ENCODE measurements at places on chromosomes 5 and 9. TPM values are rescaled to one million over a fixed set of nuclear protein-coding genes. Genes with fewer than 3 reads are reported as not detected.
A peak's percentile ranks its signal among the peaks of the same experiment; 100 is the strongest.

NUTM2G gene
- not detected for total RNA-seq

F12 gene
- total RNA-seq = not detected

POLR3G gene
- total RNA-seq = 2.5 TPM

MTAP gene
- total RNA-seq = 18.3 TPM

IFNA4 gene
- total RNA-seq = not detected

ITGA2 gene
- 5.0 TPM for total RNA-seq

PPIC gene
- 42.9 TPM for total RNA-seq

ABO gene
- 1.5 TPM for total RNA-seq

DBH gene
- not detected for total RNA-seq

GRCh38 chr5:135133181-135133580 is 99.2 kb upstream of the PITX1 start:
- no peaks in the 10 kb centered on the region for H3K27me3 ChIP-seq
- H3K27ac ChIP-seq = no peak overlapping the region
- no peak for DNase-seq
- H3K36me3 ChIP-seq = no peaks in the 10 kb centered on the region
- no peak overlapping the region for H3K4me3 ChIP-seq

DNA sequence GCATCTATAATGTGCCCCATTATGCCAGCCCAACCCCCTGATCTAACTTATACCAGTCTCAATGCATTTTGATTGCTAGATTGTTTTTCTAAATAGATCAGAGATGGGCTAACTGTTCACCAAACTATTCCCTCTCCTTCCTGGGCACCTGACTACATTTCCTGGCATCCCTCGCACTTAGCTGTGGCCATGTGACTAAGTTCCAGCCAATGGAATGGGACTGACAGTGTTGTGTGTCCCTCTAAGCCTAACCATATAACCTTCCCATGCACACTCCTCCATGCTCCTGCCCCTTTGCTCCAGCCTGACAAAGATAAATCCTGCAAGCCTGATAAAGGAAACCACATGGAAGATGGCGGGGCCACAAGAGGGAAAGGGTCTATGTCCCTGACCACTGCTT is 12.3 kb upstream of the IFNK start:
- no peak overlapping the region for H3K4me3 ChIP-seq
- no peak overlapping the region for H3K27ac ChIP-seq
- no peaks in the 10 kb centered on the region for H3K36me3 ChIP-seq
- no peaks in the 10 kb centered on the region for H3K27me3 ChIP-seq
- H3K4me1 ChIP-seq = peaks cover 8% of the 10 kb centered on the region
- peak; percentile 64 for DNase-seq

DNA sequence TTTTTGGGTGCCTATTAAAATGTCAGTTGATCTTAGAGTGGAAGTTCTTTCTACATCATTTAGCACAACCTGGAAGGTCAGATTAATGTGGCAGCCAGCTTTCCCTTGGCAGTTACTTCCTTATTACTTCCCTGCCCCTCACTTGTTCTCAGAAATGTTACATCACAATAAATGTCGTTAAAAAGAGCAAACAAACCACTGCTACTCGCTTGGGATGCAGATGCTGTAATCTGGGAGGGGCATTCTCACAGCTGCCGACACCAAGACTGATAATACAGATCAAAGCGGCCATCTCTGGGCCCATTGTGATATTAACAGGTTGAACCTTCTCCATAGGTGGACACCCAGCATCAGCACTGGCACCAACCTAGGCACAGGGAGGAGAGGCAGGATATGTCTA is 29.3 kb downstream of the PLAC8L1 start:
- no peak overlapping the region for H3K4me3 ChIP-seq
- DNase-seq = no peak
- H3K27me3 ChIP-seq = peaks cover 13% of the 10 kb centered on the region
- no peak overlapping the region for H3K27ac ChIP-seq
- H3K36me3 ChIP-seq = no peaks in the 10 kb centered on the region
- H3K4me1 ChIP-seq = peaks cover 3% of the 10 kb centered on the region

- DNase-seq = no peak
- no peaks in the 10 kb centered on the region for H3K27me3 ChIP-seq
- H3K4me1 ChIP-seq = no peaks in the 10 kb centered on the region
- no peaks in the 10 kb centered on the region for H3K36me3 ChIP-seq
- H3K27ac ChIP-seq = no peak overlapping the region
Observed at GRCh38 chr9:105117234-105117633, 127.2 kb upstream of the SLC44A1 start.

GRCh38 chr9:5429873-5430564 is 7.7 kb downstream of the PLGRKT start:
- H3K27ac ChIP-seq = no peak overlapping the region
- H3K4me1 ChIP-seq = no peaks in the 10 kb centered on the region
- no peak overlapping the region for H3K4me3 ChIP-seq
- no peak for DNase-seq
- H3K36me3 ChIP-seq = peaks cover 3% of the 10 kb centered on the region

- H3K4me1 ChIP-seq = peaks cover 57% of the 10 kb centered on the region
- H3K27me3 ChIP-seq = no peaks in the 10 kb centered on the region
- H3K4me3 ChIP-seq = no peak overlapping the region
- H3K36me3 ChIP-seq = no peaks in the 10 kb centered on the region
- no peak for DNase-seq
- peak overlapping the region; percentile 85 for H3K27ac ChIP-seq
Observed at GRCh38 chr5:115424030-115424429, 120.5 kb downstream of the FEM1C start.

DNA sequence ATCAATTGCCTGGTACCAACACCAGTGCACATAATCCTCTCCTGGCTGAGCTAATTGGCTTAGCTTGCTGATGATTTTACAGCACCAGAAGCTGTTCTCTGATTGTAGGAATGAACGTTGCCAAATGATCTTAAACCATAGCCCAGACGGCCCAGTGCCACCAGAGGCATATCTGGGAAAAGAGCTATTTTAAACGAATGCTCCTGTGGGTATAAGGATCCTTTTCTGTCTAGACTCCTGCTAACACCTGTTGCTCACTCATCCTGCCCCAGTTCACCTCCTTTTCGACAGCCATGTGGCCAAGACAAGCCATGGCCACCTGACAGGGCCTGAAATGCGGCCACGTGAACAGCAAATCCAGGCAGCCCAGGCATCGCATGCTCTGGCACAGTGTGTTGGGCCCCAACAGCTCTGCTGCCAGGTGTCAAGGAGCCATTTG is 289.9 kb upstream of the SLC30A5 start:
- no peaks in the 10 kb centered on the region for H3K4me1 ChIP-seq
- no peaks in the 10 kb centered on the region for H3K27me3 ChIP-seq
- H3K36me3 ChIP-seq = no peaks in the 10 kb centered on the region
- no peak for DNase-seq

DNA sequence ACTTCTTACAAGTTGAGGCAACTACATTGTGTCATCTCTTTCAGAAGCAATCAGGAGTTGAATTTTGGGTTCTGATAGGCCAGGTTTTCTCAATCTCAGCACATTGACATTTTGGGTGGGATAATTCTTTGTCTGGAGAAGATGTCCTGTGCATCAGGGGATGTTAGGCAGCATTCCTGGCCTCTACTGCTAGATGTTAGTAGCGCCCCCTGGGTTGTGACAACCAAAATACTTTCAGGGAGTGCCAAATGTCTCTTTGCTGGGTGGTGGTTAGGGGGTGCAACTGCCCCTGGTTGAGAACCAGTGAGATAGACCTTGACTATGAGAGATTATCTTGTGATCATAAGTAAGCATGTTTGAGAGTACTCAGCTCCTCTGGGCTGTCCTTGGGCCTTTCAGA is 164.3 kb upstream of the KLF9 start:
- no peaks in the 10 kb centered on the region for H3K27me3 ChIP-seq
- H3K36me3 ChIP-seq = no peaks in the 10 kb centered on the region
- no peak for DNase-seq
- peaks cover 38% of the 10 kb centered on the region for H3K4me1 ChIP-seq
- H3K27ac ChIP-seq = no peak overlapping the region

DNA sequence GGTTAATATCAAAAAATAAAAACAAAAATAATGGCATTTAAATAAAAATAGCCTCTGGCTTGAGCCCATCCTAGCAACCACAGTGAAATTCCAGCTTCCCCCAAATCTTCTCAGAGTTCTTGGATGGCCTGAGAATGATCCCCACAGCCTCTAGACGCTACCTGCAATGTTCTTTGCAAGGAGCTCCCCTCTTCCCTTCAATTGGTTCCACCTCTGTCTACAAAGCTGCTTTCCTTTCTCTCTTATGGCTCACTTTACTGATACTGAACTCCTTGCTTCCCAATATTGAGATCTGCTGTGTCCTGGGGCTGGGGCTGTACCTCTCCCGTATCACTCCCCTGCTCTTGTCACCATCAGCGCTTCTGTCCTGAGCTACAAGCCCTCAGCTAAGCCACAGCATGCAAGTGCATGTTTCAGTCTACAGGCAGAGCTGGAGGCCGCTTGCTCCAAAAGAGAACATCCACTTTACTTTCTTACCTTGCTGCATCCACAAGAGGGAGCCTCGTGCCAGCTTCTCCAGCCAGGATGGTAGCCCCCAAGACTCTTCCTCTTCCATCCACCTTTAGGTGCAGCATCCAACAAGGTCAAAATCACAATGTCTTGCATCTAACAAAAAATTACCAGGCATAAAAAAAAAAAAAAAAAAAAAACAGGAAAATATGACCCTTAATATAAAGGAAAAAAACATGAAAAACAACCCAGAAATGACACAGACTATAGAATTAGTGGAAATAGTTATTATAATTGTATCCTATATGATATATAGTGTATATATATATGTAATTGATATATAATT is 57.4 kb upstream of the PRSS3 start:
- no peaks in the 10 kb centered on the region for H3K4me1 ChIP-seq
- H3K36me3 ChIP-seq = no peaks in the 10 kb centered on the region
- no peak for DNase-seq
- H3K27me3 ChIP-seq = no peaks in the 10 kb centered on the region
- no peak overlapping the region for H3K27ac ChIP-seq

GRCh38 chr9:134965851-134966250 is 48.1 kb upstream of the FCN1 start:
- DNase-seq = no peak
- peaks cover 3% of the 10 kb centered on the region for H3K4me1 ChIP-seq
- H3K36me3 ChIP-seq = no peaks in the 10 kb centered on the region

DNA sequence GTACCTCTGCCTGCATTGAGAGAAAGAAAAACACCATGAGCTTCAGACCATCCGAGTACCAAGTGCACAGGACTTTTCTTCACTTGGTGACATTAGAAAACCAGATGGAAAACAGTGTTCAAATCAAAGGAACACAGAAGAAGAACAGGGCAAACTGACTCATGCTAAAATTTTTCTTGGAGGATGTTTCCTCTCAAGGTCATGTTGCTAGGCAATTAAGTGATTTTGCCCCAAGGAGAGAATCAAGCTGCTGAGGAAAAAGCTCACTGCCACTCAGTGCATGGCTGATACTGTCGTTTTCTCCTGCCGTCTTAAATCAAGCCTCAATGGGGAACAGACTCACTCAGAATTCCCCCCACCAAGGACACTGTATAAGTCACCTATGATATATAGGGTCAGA is 57.9 kb upstream of the SIMC1 start:
- peaks cover 39% of the 10 kb centered on the region for H3K27me3 ChIP-seq
- no peak overlapping the region for H3K4me3 ChIP-seq
- no peak for DNase-seq
- H3K4me1 ChIP-seq = no peaks in the 10 kb centered on the region

- no peaks in the 10 kb centered on the region for H3K36me3 ChIP-seq
- H3K27me3 ChIP-seq = no peaks in the 10 kb centered on the region
- no peak overlapping the region for H3K27ac ChIP-seq
- H3K4me1 ChIP-seq = peaks cover 7% of the 10 kb centered on the region
- no peak overlapping the region for H3K4me3 ChIP-seq
- DNase-seq = no peak
Observed at GRCh38 chr5:67395790-67396418, 199.3 kb upstream of the CD180 start.

DNA sequence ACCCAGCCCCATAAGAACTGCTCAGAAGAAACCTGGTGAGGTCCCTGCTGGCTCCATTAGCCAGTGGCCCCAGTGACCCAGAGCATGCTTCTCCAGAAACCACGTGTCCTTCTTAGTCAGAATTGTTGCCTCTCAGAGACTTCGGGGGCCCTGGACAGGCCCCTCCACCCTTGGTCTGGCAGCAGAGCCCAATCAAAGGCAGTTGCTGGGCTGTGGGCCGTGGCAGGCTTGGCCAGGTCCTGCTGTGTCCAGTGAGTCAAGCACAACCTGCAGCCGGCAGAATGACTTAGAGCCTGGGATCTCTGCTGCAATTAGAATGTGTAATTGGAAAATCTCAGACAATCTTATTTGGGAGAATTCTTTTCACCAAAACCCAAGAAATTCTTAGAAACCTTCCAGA is 502.0 kb upstream of the KLF4 start:
- H3K36me3 ChIP-seq = no peaks in the 10 kb centered on the region
- H3K27me3 ChIP-seq = no peaks in the 10 kb centered on the region
- H3K27ac ChIP-seq = no peak overlapping the region
- no peak for DNase-seq

GRCh38 chr5:1330847-1331831 is 13.8 kb downstream of the CLPTM1L start:
- DNase-seq = no peak
- H3K27ac ChIP-seq = no peak overlapping the region
- H3K36me3 ChIP-seq = peaks cover 73% of the 10 kb centered on the region
- no peak overlapping the region for H3K4me3 ChIP-seq

DNA sequence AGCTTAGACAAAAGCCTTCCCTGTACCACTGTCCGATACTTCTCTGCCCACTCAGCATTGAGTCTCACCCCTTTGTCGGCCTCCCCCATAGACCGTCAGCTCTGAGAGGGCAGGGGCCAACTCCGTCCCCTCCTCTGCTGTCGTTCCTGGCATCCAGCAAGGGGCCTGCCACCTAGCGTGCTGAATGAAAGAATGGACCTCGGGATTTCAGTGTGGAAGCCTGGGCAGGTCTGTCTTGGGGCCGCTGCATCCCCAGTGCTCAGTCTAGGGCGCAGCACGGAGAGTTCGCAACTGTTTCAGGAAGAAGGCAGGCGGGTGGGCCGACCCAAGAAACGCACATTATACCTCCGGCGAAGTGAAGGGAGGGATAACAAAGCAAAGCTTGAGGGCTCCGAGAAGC is 1.5 kb upstream of the TOR1B start:
- H3K36me3 ChIP-seq = peaks cover 6% of the 10 kb centered on the region
- DNase-seq = no peak
- no peaks in the 10 kb centered on the region for H3K27me3 ChIP-seq
- no peak overlapping the region for H3K27ac ChIP-seq

DNA sequence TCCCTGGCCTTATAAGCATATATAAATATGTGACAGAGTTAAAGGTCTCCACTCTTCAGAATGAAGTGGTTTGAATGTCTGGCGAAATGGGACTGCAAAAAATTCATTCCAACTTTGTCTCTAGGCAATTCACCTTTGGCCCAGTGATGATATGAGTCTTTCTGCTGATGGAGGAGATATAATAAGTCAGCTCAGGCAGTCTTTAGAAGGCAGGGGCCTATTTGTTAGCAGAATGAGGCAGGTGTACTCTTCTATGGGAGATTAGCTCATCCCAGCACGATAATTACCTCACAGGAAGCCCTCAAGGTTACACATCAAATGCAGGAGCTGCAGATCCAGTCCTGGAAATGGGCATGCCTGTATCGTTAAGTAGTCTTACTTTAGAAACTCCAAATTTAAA is 300.5 kb downstream of the NR2F1-AS1 start:
- no peaks in the 10 kb centered on the region for H3K4me1 ChIP-seq
- DNase-seq = no peak
- H3K4me3 ChIP-seq = no peak overlapping the region
- H3K27me3 ChIP-seq = no peaks in the 10 kb centered on the region
- no peak overlapping the region for H3K27ac ChIP-seq

GRCh38 chr5:144950996-144951395 is 780.3 kb downstream of the KCTD16 start:
- no peaks in the 10 kb centered on the region for H3K4me1 ChIP-seq
- DNase-seq = no peak
- no peak overlapping the region for H3K4me3 ChIP-seq
- no peaks in the 10 kb centered on the region for H3K36me3 ChIP-seq

Data from esophagus muscularis mucosa (tissue), 4 donors.